ENCODE measurements at places on chromosomes 7 and 10. TPM values are rescaled to one million over a fixed set of nuclear protein-coding genes. Genes with fewer than 3 reads are reported as not detected.

DNA sequence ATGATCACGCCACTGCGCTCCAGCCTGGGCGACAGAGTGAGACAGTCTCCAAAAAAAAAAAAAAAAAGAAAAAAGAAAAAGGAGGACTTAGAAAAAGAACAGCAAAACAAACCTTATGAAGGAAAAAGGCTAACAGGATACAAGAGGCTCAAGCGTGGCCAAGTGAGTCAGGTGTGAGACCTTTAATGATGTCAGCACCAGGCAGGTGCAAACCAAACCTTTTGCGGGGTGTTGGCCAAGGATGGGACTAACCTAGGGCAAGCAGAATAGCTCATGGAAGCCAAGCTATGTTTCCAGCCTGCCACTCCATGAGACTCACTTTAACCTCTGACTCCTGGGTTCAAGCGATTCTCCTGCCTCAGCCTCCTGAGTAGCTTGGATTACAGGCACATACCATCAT, 11.3 kb upstream of the GNA12 start:
- H3K36me3 ChIP-seq = no peaks in the 10 kb centered on the region
- H3K4me3 ChIP-seq = no peak overlapping the region
- H3K4me1 ChIP-seq = no peaks in the 10 kb centered on the region
- H3K27me3 ChIP-seq = no peaks in the 10 kb centered on the region
- no peak for DNase-seq

DNA sequence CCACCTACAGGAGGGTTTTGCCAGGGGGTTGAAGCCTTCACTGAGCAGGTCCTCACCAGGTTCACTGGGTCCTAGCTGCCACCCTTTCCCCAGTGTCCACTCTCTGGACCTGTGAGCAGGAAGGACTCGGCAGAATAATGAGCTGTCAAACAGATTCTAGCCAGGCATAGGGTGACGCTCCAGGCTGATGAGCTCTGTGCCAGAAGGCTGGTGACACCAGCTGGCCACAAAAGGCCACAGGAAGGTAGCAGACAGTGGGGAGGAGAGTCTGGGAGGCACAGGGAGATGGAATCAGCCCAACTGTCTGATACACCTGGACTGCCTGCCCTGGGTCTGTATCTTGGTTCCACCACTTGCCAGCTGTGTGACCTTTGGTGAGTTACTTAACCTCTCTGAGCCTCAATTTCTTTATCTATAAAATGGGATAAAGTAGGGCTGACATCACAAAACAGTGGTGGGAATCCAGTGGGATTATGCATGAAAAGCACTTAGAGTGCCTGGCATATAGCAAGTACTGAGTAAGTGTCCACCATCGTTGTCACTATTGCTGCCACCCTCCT, 26.7 kb upstream of the NDST2 start:
- H3K27ac ChIP-seq = peak overlapping the region; percentile 70
- no peaks in the 10 kb centered on the region for H3K27me3 ChIP-seq
- no peak overlapping the region for H3K4me3 ChIP-seq
- no peaks in the 10 kb centered on the region for H3K4me1 ChIP-seq

CALY gene
- total RNA-seq = not detected

- peak; percentile 56 for DNase-seq
- no peaks in the 10 kb centered on the region for H3K27me3 ChIP-seq
- no peak overlapping the region for H3K4me3 ChIP-seq
- no peaks in the 10 kb centered on the region for H3K36me3 ChIP-seq
- no peak overlapping the region for H3K27ac ChIP-seq
- H3K4me1 ChIP-seq = no peaks in the 10 kb centered on the region
These were observed 1.2 kb downstream of the CLDN3 start for GRCh38 chr7:73768641-73769480.

GRCh38 chr7:6438427-6438826, 9.3 kb downstream of the DAGLB start:
- H3K27ac ChIP-seq = no peak overlapping the region
- H3K4me1 ChIP-seq = no peaks in the 10 kb centered on the region
- H3K36me3 ChIP-seq = no peaks in the 10 kb centered on the region
- H3K27me3 ChIP-seq = no peaks in the 10 kb centered on the region
- DNase-seq = no peak
- H3K4me3 ChIP-seq = no peak overlapping the region

GRID2IP gene
- 0.39 TPM for total RNA-seq

DNA sequence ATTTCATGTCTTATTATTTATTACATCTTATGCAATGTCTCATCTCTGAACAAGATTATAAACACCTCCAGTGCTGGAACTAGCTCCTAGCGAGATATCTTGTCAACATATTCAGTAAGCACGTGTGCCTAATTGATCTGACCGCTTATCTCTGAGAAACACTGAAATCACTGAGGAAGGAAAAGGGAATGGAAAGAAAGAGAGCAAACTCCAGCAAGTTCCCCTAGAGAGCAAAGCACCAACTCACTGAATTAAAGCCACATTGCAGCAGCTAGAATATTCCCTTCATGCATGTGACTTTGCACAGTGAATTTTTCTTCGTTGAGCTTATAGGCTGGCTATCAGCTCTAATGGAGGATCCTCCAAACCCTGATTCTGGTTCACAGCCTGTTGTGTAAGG, 177.1 kb upstream of the FRMD4A start:
- H3K4me1 ChIP-seq = no peaks in the 10 kb centered on the region
- no peaks in the 10 kb centered on the region for H3K36me3 ChIP-seq
- no peak for DNase-seq
- no peak overlapping the region for H3K27ac ChIP-seq
- H3K27me3 ChIP-seq = no peaks in the 10 kb centered on the region

DNA sequence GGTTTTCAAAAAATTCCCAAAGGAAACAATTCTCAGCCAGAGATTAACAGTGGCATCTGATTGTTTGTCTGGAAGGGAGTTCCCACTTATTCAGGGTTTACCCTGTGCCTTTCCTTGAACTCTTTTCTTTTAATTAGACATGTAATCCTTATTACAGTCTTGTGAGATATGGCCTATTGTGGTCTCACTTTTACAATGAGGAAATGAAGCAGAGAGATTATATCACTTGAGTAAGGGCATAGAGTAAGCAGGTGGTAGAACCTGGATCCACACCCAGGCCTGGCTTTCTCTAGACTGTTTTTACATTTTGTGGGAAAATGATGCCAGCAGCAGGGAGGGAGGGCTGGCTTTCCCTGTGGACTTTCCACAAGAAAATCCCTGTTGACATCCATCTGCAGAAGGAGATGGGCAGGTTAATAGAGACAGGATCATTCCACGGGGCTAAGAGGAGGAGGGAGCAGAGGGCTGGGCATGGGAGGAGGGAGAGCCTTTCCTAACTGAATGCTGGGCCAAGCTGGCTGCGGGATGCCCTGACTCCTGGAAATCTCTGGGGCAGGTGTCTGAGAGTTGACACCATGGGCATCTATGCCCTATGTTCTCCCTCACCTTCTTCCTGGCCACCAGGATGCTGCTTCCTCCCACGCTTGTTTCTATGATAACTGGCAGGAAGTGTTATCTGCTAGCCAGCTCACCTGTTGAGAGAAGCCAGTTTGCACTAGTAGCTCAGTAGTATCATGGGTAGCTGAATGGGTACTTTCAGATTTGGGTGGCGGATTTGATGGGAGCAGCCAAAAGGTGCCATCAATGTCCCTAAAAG, 28.7 kb upstream of the ARHGAP22 start:
- H3K36me3 ChIP-seq = no peaks in the 10 kb centered on the region
- peaks cover 3% of the 10 kb centered on the region for H3K4me1 ChIP-seq
- H3K4me3 ChIP-seq = no peak overlapping the region
- H3K27ac ChIP-seq = peak overlapping the region; percentile 64

DNA sequence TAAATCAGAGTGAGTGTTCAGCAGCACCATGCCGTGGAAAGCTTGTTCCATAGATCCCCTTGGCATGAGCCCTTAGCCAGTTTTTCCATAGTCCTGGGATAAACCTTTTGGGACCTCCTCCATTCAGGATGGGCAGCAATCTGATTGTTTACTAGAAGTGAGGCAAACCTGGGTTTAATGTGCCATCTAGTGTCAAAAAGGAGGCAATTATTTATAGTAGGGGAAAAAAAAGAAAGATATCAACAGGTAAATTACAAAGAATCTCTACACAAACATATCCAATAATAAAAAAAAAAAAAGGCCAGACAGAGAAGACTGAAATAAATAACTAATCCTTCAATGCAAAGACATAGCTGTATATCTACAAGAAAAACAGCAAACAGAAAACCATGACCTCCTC, 229.0 kb upstream of the STK17A start:
- no peak overlapping the region for H3K4me3 ChIP-seq
- H3K4me1 ChIP-seq = no peaks in the 10 kb centered on the region
- peaks cover 1% of the 10 kb centered on the region for H3K27me3 ChIP-seq

DNA sequence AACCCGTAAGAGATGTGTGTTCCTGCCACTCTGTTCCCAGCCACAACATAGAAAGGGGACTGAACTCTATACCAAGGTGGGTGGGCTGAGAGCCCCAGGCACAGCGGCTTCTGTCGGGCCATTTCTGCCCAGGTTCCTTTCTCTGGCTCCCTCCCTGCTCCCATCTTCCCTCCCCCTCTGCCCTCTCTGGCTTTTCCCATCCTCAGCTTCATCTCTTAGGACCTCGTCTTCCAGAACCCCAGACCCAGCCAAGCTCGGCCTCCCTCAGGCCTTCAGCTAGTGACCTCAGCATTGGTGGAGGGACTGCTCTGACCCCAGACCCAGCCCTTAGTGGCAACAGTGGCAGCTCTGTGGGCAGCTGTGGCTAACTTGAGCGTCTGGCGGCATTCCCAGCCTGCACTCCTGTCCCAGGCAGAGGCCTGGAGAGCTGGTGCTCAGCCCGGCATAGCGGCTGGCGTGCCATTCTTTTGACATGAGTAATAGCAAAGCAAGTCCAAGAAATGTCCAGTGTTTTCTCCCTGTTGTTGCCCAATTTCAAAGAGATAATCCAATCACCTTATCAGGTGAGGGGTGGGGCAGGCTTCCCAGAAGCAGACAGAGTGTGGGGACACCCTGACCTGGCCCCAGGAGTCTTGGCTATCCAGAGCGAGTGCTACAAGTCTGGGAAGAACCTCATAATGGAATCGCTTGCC, 15.9 kb downstream of the PTPRE start:
- H3K27me3 ChIP-seq = no peaks in the 10 kb centered on the region
- H3K4me3 ChIP-seq = no peak overlapping the region
- peak overlapping the region; percentile 81 for H3K27ac ChIP-seq
- DNase-seq = peak; percentile 93
- no peaks in the 10 kb centered on the region for H3K36me3 ChIP-seq
- no peaks in the 10 kb centered on the region for H3K4me1 ChIP-seq

- no peak for DNase-seq
- no peak overlapping the region for H3K4me3 ChIP-seq
- H3K27me3 ChIP-seq = no peaks in the 10 kb centered on the region
- no peak overlapping the region for H3K27ac ChIP-seq
- no peaks in the 10 kb centered on the region for H3K4me1 ChIP-seq
These were observed 49.3 kb downstream of the PRKAG2 start for GRCh38 chr7:151827620-151828019.

DNA sequence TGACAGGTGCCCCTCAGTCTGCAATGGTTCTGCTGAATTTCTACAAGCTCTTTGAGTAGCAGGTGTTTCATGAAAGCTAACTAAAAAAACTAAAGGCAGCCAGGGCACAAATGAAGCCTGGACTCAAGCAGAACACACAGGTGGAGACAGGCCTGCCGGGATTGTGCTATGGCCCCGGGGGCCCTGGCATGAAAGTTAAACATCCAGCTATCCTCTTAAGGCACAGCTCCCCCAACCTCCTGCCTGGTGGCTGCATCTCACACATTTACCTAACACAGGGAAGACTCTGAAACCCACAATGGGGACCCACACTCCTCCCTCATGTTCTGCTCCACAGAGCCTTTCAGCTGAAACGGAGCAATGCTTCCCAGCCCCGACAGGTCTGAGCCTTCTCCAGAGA, 76.3 kb upstream of the CAMK2B start:
- no peaks in the 10 kb centered on the region for H3K4me1 ChIP-seq
- H3K36me3 ChIP-seq = peaks cover 6% of the 10 kb centered on the region
- no peak overlapping the region for H3K4me3 ChIP-seq
- no peaks in the 10 kb centered on the region for H3K27me3 ChIP-seq
- H3K27ac ChIP-seq = no peak overlapping the region
- no peak for DNase-seq

DNA sequence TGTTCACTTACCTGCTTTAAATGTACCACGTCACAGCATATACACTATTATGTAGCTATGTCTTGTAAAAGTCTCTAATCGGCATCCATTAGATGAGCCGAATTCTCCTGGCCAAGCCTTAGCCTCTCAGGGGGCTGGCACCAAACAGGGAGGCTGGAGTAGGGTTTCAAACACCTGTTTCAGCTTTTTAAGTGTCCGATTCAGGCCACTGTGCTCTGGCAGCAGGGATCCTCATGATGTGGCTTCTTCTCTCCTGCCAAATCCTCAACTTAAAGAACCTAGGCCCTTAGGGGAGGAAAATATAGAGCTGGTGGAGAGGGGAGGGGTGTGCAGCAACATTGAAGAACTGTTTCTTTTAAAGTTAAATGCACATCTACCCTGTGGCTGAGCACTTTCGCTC, 68.5 kb upstream of the NFKB2 start:
- no peak overlapping the region for H3K4me3 ChIP-seq
- H3K4me1 ChIP-seq = no peaks in the 10 kb centered on the region
- no peak overlapping the region for H3K27ac ChIP-seq
- H3K27me3 ChIP-seq = no peaks in the 10 kb centered on the region
- H3K36me3 ChIP-seq = no peaks in the 10 kb centered on the region

RPEL1 gene
- total RNA-seq = not detected

EVX1 gene
- not detected for total RNA-seq

GRCh38 chr10:36051500-36051991, 409.4 kb upstream of the FZD8 start:
- no peak overlapping the region for H3K27ac ChIP-seq
- peaks cover 2% of the 10 kb centered on the region for H3K27me3 ChIP-seq
- no peak overlapping the region for H3K4me3 ChIP-seq
- H3K4me1 ChIP-seq = no peaks in the 10 kb centered on the region
- H3K36me3 ChIP-seq = no peaks in the 10 kb centered on the region
- no peak for DNase-seq

DNA sequence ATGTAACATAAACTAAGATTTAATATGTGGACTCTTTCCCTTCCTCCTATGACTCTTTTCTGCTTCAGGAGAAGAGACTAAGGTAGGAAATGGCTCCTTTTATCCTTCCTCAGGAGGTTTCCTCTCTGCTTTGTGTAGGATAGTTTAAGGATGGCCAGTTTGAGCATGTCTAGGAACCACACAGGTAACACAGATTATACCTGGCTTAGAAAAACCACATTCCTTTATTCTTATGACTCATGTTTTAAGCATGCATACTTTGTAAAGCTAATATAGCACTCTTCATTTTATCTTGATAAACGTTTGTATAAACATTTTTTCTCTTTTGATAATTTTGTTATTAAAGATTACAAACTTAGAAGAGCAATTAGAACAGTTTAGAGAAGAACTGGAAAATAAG, 57.8 kb downstream of the CYP51A1 start:
- DNase-seq = no peak
- H3K4me1 ChIP-seq = no peaks in the 10 kb centered on the region
- no peaks in the 10 kb centered on the region for H3K27me3 ChIP-seq
- H3K36me3 ChIP-seq = no peaks in the 10 kb centered on the region

DNA sequence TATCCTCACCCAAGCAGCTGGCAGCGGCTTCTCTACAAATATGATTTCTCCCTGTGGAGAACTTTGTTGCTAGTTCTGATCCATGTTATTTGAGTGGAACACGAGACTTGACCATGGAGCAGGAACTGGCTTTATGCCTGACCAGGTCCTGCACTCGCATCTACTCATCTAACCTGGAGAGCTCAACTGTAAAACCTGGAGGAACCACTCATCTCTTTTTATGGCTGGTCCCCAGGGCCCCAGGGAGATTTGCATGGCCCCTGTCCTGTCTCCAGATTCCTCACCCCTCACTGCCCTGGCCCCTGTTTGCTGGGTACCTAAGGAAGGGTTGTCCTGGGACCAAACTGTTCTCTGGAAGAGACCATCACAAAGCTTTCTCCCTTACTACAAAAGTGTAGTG, 16.0 kb downstream of the TCAF1 start:
- no peak overlapping the region for H3K4me3 ChIP-seq
- no peaks in the 10 kb centered on the region for H3K36me3 ChIP-seq
- no peak overlapping the region for H3K27ac ChIP-seq
- H3K27me3 ChIP-seq = no peaks in the 10 kb centered on the region

TEX47 gene
- not detected for total RNA-seq

JCAD gene
- 82.4 TPM for total RNA-seq

Data from aorta (tissue), 5 donors.